ENCODE measurements at places on chromosomes 16 and 17.

- DNase-seq: no peak
Measured at GRCh38 chr16:88067530-88068411, 116.5 kb downstream of the BANP start.

DNA sequence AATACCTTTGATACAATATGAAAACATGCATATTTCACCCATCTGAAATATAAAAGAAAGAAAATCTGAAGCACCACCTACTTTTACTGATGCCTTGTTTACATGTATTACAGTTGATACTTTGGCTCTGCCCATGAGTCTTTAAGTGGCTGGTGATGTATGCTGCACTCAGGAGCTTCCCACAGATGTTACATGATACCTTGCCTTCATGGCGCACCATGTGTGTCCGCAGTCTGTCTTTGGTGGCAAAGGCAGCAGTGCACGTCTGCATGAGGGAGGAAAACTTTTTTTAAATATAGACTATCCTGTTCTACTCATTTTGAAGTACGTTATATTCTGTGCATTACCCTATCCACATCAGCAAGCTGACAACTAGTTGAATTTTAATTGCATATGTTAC, 7.5 kb downstream of the VEZF1 start:
- no peak for DNase-seq

GRCh38 chr17:15662681-15663080, 21.4 kb downstream of the TRIM16 start:
- DNase-seq: no peak

- no peak for DNase-seq
Measured at GRCh38 chr17:70030371-70030770, 44.7 kb upstream of the KCNJ16 start.

GRCh38 chr17:42049834-42050392, 488 bp downstream of the C17orf113 start:
- no peak for DNase-seq

DNA sequence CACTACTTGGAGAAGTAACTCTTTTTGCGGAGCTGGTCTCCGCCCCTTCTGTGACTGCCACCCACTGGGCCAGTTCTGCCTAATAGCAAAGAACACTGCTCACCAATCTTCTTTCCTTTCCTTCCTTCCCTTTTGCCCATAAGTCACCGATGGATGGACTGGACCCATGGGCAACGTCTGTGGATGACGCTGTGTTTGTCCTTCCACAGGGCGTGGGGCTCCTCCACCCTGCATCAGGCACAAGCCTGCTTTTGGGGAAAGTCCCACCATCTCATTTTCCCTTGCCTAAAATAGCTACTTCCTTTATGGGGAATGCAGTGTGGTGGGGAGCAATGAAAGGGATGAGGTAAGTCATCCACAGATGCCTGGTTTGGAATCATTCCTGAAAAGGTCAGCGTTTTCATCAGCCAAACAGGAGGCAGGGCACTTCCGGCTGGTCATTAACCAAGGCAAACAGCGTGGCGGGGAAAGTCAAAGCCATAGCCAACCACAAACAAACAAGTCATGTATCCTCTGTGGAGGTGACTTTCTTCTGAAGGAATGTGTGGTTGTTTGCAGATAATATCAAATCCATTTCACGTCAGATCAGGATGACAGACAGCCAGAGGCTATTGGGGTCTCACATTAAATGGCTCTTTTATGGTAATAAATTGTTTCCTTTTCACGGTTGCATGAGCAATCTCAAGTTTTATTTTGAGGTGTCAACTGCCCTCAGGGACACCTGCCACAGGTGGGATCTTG, 30.7 kb upstream of the MED9 start:
- no peak for DNase-seq

GRCh38 chr16:85316321-85316919, 204.1 kb upstream of the CIBAR2 start:
- no peak for DNase-seq

- no peak for DNase-seq
Measured at GRCh38 chr17:32461853-32462617, 17.7 kb downstream of the PSMD11 start.

- DNase-seq: no peak
Measured at GRCh38 chr17:81460856-81461460, 51.6 kb downstream of the ACTG1 start.

DNA sequence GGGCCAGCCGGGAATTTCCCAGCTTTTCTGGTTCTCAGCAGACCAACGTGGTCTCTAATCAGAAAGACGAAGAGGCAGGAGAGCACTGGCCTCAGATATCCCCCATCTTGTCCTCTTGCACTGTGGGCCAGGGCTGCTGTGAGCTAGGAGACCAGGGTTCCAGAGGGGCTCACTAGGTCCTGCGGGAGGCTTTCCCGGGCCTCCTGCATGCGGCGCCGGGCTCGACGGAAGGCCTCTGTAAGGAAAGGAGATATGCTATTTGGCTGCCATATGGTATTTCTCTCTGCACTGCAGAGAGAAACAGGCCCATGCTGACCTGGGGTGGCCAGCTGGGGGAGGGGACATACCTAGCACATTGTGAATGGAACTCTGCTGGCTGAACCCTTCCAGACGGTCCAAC, 13.1 kb downstream of the MKS1 start:
- no peak for DNase-seq

DNA sequence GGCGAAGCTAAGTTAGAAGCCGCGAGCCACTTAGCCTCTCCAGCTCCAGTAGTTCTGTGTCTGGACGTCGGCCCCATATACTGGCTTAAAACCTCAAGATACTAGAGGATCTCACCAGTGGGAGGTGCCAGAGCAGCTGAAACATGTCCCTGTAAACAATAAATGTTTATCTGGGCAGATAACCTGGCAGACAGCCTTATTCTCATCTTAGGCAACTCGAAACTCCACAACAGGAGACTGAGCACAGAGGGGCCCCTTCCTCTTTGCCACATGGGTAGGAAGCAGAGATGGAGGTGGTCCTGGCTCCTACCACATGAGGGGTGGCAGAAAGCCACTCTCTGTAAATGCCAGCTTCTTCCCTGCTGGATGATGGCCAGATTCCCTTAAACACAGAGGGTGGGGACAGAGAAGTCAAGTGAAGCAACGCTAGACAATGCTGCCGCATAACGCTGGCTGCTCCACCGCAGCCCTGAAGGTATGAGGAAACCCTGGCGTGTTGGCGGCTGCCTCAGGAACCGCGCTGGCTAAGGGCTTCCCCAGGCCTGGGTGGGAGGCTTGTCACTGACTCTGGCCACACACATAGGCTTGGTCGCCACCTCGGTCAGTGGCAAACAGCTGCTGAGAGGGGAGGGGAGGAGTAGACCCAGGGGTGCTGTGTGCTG, 67.9 kb downstream of the HIC1 start:
- no peak for DNase-seq

DNA sequence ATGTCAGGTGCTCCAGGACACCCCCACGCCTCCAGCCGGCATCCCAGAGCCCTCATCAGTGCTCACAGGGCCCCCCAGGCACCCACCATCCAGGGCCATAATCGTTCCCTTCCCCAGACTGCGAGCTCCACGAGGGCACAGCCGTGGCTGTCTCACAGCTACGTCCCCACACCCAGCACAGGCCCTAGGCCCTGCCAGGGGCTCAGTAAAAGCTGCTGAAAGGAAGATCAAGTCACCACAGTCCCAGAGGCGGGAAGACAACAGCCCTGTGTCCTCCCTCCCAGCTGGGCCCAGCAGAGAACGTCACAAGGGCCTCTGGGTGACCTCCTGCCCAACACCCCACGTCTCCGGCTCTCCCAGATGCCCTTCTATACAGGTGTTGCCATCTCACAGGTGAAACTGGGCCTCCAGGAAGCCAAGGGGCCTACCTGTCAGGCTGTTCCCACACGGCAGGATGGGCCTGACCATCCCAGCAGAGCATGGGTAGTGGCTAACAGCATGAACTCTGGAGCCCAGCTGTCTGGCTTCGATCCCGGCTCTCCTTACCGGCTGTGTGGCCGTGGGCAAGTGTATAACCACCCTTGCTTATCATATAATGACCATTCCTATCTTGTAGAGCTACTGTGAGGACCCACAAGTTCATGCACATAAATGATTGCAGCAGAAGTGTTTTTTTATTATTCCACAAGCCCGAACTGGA, 17.9 kb downstream of the ARL2BP start:
- no peak for DNase-seq

GRCh38 chr16:24609740-24610415, 70.5 kb downstream of the RBBP6 start:
- no peak for DNase-seq

DNA sequence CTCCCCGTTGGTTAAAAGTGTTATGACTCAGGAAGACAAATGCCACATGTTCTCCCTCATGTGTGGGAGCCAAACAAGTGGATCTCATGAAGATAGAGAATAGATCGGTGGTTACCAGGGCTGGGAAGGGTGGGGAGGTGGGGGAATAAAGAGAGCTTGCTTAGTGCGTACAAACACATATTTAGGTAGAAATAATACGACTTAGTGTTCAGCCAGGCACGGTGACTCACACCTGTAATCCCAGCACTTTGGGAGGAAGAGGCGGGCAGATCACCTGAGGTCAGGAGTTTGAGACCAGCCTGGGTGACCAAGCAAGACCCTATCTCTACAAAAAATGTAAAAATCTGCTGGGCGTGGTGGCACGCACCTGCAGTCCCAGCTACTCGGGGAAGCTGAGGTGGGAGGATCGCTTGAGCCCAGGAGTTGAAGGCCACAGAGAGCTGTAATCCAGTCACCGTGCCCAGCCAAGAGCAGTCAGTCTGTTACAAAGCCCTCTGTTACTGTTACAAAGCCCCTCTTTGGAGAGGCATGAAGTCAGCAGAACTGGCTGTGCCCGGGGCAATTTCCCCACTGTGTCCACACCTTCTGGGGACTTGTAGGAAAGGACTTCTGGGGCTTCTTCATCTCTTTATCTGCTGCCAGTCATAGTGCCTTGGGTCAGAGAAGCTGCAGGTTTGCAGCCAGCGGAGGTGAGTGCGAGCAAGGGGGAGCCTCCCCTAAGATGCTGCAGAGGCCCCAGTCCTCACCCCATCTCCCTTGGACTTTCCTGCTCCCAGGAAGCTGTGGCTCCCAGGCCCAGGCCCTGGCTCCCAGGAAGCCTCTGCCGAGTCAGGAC, 4.3 kb upstream of the ALDH3A1 start:
- DNase-seq: no peak

GRCh38 chr16:25692742-25693508, 1.2 kb downstream of the HS3ST4 start:
- DNase-seq: no peak

DNA sequence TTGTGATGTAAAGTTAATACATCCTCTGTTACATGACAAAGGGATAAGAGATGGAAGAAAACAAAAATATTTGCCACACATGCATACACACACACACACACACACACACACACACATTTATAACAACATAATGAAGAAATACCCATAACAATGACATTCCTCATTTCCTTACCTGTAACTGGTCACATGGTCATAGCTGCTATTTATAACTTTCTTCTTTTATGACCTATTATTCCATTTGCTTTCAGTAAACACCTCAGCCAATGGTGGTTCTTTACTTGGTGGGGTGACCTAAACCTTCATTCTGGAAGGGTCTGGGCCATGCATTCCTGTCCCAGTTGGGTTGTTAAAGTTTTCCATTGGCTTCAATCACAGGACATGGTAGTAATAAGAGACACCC, 5.3 kb downstream of the MT2A start:
- DNase-seq: no peak

GRCh38 chr17:12395733-12396354, 269.8 kb upstream of the MYOCD start:
- no peak for DNase-seq

- DNase-seq: no peak
Measured at GRCh38 chr17:30422171-30422570, 43.4 kb downstream of the CPD start.

Measured in cortex of kidney (tissue), 1 donor.